ENCODE measurements at places on chromosomes 5 and 9.

DNA sequence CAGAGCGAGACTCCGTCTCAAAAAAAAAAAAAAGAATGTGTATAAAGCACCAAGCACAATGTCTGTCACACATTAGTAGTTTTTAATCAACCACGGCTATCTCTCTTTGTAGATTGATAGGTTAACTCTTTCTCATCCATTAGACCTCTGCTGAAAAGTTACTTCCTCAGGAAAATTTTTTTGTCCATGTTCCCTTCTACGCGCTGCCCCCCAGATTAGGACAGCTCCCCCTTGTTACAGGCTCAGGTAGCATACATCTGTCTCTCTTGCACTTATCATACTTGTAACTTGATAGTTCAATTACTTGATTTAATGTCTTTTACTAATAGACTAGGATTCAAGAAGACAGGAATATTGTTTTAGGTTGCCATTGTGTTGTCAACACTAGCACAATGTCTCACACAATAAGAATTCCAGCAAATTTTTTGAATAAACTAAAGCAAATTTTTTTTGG, 1.5 kb downstream of the SPDL1 start:
- H3K36me3 ChIP-seq = peaks cover 7% of the 10 kb centered on the region
- H3K27ac ChIP-seq = no peak overlapping the region
- H3K4me3 ChIP-seq = no peak overlapping the region
- peaks cover 19% of the 10 kb centered on the region for H3K4me1 ChIP-seq

DNA sequence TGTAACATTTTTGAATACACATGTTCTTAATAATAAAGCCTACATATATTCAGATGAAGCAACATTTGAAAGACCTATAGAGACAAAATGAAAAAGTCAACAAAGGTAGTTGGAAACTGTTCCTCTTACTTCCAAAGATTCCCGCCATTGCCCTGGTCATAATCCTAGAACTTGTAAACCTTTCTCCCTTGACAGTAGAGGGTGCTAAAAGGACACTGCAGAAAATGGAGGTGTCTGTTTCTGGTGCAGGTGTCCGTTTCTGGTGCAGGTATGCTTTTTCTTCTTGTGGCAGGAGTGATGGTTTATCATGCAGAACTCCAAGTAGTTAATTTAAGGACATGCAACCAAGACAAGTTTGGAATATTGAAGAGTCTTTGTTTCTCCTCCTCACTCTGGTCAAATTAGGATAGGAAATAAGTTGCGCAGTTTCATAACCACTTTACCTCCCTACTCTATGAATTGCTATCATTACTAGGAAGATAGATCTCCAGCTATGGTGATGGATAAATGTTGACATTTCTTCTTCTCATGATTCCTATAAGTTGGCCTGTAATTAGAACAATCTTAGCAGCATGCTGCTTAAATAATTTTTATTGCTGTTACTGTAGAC, 56.0 kb upstream of the FAM174A start:
- no peak overlapping the region for H3K4me3 ChIP-seq
- H3K36me3 ChIP-seq = no peaks in the 10 kb centered on the region
- H3K27me3 ChIP-seq = no peaks in the 10 kb centered on the region
- H3K4me1 ChIP-seq = no peaks in the 10 kb centered on the region
- no peak for DNase-seq
- no peak overlapping the region for H3K27ac ChIP-seq

- no peaks in the 10 kb centered on the region for H3K36me3 ChIP-seq
- H3K27me3 ChIP-seq = no peaks in the 10 kb centered on the region
- H3K4me3 ChIP-seq = no peak overlapping the region
- no peak for DNase-seq
These were observed 65.0 kb downstream of the MELK start for GRCh38 chr9:36637491-36638270.

GRCh38 chr9:36870960-36871359, 163.1 kb downstream of the PAX5 start:
- H3K27ac ChIP-seq = no peak overlapping the region
- no peak overlapping the region for H3K4me3 ChIP-seq
- no peaks in the 10 kb centered on the region for H3K36me3 ChIP-seq
- no peaks in the 10 kb centered on the region for H3K4me1 ChIP-seq
- DNase-seq = no peak
- peaks cover 25% of the 10 kb centered on the region for H3K27me3 ChIP-seq

DNA sequence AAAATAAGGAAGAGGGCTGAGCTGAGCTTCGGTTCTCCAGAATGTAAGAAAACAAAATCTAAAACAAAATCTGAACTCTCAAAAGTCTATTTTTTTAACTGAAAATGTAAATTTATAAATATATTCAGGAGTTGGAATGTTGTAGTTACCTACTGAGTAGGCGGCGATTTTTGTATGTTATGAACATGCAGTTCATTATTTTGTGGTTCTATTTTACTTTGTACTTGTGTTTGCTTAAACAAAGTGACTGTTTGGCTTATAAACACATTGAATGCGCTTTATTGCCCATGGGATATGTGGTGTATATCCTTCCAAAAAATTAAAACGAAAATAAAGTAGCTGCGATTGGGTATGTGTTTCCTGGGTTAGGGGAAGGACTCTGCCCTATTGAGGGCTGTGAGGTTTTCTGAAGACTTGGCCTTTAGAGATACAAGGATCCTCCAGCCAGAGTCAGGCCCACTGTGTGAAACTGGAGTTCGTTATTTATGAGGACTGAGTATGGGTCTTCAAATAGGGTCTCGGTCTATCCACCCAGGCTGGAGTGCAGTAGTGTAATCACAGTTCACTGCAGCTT, 3.8 kb downstream of the EGR1 start:
- no peak overlapping the region for H3K27ac ChIP-seq
- H3K4me1 ChIP-seq = peaks cover 58% of the 10 kb centered on the region
- H3K27me3 ChIP-seq = no peaks in the 10 kb centered on the region
- no peak for DNase-seq
- peaks cover 15% of the 10 kb centered on the region for H3K36me3 ChIP-seq

- H3K36me3 ChIP-seq = no peaks in the 10 kb centered on the region
- peaks cover 10% of the 10 kb centered on the region for H3K4me1 ChIP-seq
- no peak for DNase-seq
- no peak overlapping the region for H3K4me3 ChIP-seq
- H3K27ac ChIP-seq = no peak overlapping the region
These were observed 62.3 kb downstream of the LHFPL2 start for GRCh38 chr5:78586251-78586650.

DNA sequence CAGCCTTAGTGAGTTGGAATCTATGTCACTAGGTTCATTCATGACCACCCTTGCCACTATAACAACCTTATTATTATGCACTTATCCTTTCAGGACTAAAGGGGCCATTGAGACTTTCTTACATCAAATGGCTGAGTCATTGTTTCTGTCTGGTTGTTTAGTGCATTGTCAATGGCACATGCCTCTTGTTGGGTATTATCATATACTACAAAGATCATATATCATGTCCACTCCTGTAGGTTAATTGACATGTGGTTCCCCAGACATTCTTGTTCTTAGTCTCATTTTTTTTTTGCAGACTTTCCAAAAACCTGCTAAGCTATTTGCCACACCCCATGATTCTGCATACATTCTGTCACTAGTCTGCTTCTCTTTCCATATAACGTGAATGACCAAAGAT, 66.7 kb upstream of the PRDM9 start:
- no peaks in the 10 kb centered on the region for H3K36me3 ChIP-seq
- no peaks in the 10 kb centered on the region for H3K27me3 ChIP-seq
- no peak overlapping the region for H3K27ac ChIP-seq

GRCh38 chr5:72692651-72693442, 123.6 kb upstream of the TNPO1 start:
- peaks cover 7% of the 10 kb centered on the region for H3K27me3 ChIP-seq
- H3K4me3 ChIP-seq = no peak overlapping the region
- H3K36me3 ChIP-seq = no peaks in the 10 kb centered on the region
- H3K4me1 ChIP-seq = no peaks in the 10 kb centered on the region
- no peak for DNase-seq

DNA sequence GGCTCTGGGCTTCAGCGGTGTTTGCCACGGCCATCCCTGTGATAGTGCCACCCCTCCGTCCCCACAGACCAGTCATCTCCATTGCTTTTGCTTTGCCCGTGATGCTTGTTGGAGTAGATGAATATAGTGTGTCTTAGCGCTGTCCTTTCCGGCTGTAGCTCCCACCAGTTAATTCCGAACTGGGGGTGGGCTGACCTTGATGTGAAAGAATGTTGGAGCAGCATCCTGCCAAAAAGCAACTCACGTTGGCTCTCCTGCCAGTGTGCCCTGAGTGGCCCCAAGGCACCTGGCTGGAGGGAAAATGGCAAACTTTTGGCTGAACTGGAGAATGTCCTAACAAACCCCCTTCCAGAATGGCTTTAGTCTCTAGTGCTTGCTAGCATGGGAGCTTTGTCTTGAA, 20.0 kb downstream of the CLTA start:
- H3K36me3 ChIP-seq = peaks cover 83% of the 10 kb centered on the region
- H3K27me3 ChIP-seq = no peaks in the 10 kb centered on the region
- H3K27ac ChIP-seq = no peak overlapping the region
- no peak overlapping the region for H3K4me3 ChIP-seq

GRCh38 chr9:37947977-37948376, 44.0 kb upstream of the SLC25A51 start:
- H3K4me1 ChIP-seq = peaks cover 14% of the 10 kb centered on the region
- no peak overlapping the region for H3K27ac ChIP-seq
- H3K27me3 ChIP-seq = no peaks in the 10 kb centered on the region

GRCh38 chr9:79542735-79543620, 28.8 kb upstream of the TLE4 start:
- H3K4me1 ChIP-seq = no peaks in the 10 kb centered on the region
- H3K4me3 ChIP-seq = no peak overlapping the region
- no peaks in the 10 kb centered on the region for H3K27me3 ChIP-seq
- H3K36me3 ChIP-seq = no peaks in the 10 kb centered on the region
- DNase-seq = no peak

DNA sequence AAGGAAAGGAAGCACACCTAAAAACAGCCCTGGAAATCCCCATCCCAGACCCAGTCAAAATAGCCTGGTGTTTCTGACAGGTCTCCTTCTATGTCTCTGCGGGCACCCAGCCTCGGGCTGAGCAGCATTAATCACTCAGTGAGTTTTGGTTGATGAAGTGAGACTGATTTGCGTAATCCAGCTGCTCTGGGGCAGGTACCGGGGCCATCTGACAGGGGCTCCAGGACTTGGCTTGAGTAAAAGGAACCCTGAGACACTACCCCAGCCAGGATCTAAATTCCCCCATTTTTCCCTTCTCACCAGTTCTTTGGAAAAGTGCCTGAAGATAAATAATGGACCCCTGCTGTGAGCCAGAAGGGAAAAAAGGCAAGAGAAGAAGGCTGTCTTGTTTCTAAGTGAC, 596 bp downstream of the SLC28A3 start:
- H3K27me3 ChIP-seq = no peaks in the 10 kb centered on the region
- H3K4me3 ChIP-seq = no peak overlapping the region
- no peak for DNase-seq
- H3K36me3 ChIP-seq = no peaks in the 10 kb centered on the region

GRCh38 chr9:78351816-78352215, 54.9 kb downstream of the PSAT1 start:
- no peak overlapping the region for H3K4me3 ChIP-seq
- no peaks in the 10 kb centered on the region for H3K27me3 ChIP-seq
- no peaks in the 10 kb centered on the region for H3K36me3 ChIP-seq

DNA sequence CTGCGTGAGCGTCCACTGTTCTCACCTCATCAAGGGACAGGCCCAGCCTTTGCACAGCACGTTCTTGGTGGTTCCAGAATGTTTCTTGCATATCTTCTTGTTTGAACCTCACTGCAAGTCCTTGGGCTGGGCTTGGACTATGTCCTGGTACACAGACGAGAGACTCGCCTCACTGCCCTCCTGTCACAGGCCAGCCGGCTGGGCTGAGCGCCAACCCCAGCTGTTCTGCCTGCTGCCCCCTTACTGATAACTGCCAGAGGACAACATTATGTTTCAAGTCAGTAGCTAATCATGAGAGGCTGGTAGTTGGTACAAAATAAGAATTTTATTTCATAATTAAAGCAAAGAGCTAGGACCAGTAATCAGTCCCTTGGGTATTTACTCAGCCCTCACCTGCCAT, 52.8 kb upstream of the LRRTM2 start:
- no peak for DNase-seq
- no peaks in the 10 kb centered on the region for H3K27me3 ChIP-seq
- H3K36me3 ChIP-seq = peaks cover 83% of the 10 kb centered on the region
- no peak overlapping the region for H3K4me3 ChIP-seq
- peaks cover 5% of the 10 kb centered on the region for H3K4me1 ChIP-seq
- no peak overlapping the region for H3K27ac ChIP-seq

- no peaks in the 10 kb centered on the region for H3K27me3 ChIP-seq
- DNase-seq = no peak
- peaks cover 15% of the 10 kb centered on the region for H3K36me3 ChIP-seq
- H3K4me1 ChIP-seq = no peaks in the 10 kb centered on the region
- no peak overlapping the region for H3K4me3 ChIP-seq
These were observed 143.4 kb downstream of the GDNF start for GRCh38 chr5:37696190-37697021.

Data from suprapubic skin (tissue), 4 donors.